Right renal pelvis (tissue), 4 donors: ENCODE measurements at places on chromosomes 2 and 18. TPM values are rescaled to one million over a fixed set of nuclear protein-coding genes. Genes with fewer than 3 reads are reported as not detected.

C18orf54 gene
- 10.4 TPM for polyA plus RNA-seq

DCTN1 gene
- polyA plus RNA-seq: 146 TPM

- no peak for DNase-seq
Observed at GRCh38 chr2:215787025-215787424, 226.3 kb downstream of the MREG start.

OSR1 gene
- polyA plus RNA-seq: 6.3 TPM

MAP3K19 gene
- 0.53 TPM for polyA plus RNA-seq

ELOA2 gene
- not detected for polyA plus RNA-seq

GRCh38 chr18:44130376-44130942 lies 550.2 kb upstream of the SETBP1 start:
- DNase-seq: peak; percentile 28

GRCh38 chr2:28434600-28434989 lies 41.9 kb downstream of the FOSL2 start:
- DNase-seq: no peak

DNA sequence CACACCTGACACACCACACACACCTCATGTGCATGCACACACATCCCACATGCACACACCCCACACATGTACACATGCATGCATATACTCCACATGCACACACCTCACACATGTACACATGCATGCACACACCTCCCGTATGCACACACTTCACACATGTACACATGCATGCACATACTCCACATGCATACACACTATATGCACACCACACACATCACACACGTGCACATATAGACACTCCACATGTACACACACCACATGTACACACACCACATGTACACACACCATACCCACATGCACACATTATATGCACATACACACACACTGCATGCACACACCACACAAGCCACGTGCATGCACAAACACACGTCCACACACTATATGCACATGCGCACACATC lies 100.5 kb downstream of the SEPTIN10 start:
- no peak for DNase-seq

CDK15 gene
- 0.99 TPM for polyA plus RNA-seq

DNA sequence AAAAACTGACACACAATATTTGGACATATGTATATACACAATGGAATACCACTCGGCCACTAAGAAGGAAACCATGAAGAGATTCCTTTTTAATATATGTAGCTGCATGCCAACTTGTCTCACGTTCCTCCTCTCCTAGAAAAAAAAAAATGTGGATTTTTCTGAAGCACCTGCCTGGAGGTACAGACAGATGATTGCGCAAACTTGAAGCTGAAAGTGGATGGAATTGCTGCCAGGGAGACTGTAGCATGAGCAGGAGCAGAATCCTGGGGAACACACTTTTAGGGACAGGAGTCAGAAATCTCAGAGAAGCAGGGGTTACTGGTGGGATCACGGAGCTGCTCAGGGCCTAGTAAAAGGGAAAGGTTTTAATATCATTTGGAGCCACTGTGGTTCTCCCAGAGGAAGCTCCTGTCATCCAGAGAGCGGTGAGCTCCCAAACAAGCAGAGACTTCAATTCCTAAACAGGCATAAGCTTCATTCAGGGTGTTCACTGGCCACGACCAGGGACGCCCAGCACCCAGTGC lies 640 bp upstream of the SPR start:
- DNase-seq: no peak

GRCh38 chr2:69660637-69661036 lies 17.1 kb upstream of the AAK1 start:
- no peak for DNase-seq

GATA6 gene
- polyA plus RNA-seq: 11.3 TPM

- DNase-seq: no peak
Observed at GRCh38 chr2:66538291-66538690, 103.4 kb downstream of the MEIS1 start.

DYNC1I2 gene
- 193 TPM for polyA plus RNA-seq

GRCh38 chr2:160419776-160420505 lies 73.7 kb downstream of the RBMS1 start:
- DNase-seq: no peak

SIX3 gene
- polyA plus RNA-seq: not detected

DNA sequence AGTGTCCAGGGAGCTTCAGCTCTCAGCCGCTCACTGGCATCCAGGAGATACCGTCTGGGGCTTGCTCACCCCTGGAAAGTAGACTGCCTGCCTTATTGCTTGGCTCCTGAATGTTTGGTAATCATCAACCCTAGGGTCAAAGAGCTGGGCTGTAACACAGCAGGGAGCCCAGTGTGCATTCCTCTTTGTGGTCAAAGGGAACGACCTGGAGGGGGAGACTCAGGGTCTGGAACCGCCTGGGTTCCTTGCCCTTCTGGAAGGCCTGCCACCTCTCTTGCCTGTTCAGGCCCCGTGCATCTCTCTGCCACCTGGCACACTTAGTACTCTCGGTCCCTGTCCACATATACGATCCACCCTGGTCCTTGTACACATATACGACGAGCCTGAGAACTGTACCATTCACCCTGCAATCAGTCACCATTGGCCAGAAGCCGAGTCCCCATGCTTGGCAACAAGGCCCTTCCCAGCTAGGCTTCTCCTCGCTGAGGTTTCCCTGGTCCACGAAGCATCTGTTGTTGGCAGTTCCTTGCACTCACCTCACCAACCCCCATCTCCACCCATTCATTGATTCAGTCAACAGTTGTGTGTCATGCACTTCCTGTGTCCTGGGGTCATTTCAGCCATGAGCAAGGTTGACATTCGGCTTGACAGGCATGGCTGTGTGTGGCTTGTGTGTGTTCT lies at the start of gene NAT8:
NAT8 (minus strand) TSS at position 85 of the 681 bp plus-strand sequence. CDS start 794 bp downstream, outside the sequence.
- no peak for DNase-seq

CLIP4 gene
- 16.2 TPM for polyA plus RNA-seq

NBEAL1 gene
- 10.5 TPM for polyA plus RNA-seq

DNA sequence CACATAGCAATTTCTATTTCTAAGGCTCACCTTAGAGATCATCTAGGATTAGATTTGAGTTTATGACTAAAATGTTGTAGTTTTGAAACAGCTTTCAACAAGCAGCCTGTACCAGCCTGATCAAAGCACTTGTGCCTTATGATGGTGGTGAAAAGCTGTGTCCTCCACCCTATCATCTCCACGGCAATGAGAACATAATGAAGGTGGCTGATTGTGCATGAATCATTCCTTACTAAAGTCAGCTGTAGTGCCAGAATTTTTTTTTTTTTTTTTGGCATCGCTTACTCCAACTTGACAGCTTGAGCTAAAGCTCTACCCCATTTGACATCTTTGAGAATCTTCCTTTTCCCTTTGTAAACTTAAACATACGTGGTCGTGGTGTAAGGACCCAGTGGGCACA lies 86.0 kb downstream of the DCC start:
- no peak for DNase-seq

DYNAP gene
- not detected for polyA plus RNA-seq

TPO gene
- polyA plus RNA-seq: not detected

MEP1B gene
- polyA plus RNA-seq: 0.05 TPM

GCG gene
- not detected for polyA plus RNA-seq

DNA sequence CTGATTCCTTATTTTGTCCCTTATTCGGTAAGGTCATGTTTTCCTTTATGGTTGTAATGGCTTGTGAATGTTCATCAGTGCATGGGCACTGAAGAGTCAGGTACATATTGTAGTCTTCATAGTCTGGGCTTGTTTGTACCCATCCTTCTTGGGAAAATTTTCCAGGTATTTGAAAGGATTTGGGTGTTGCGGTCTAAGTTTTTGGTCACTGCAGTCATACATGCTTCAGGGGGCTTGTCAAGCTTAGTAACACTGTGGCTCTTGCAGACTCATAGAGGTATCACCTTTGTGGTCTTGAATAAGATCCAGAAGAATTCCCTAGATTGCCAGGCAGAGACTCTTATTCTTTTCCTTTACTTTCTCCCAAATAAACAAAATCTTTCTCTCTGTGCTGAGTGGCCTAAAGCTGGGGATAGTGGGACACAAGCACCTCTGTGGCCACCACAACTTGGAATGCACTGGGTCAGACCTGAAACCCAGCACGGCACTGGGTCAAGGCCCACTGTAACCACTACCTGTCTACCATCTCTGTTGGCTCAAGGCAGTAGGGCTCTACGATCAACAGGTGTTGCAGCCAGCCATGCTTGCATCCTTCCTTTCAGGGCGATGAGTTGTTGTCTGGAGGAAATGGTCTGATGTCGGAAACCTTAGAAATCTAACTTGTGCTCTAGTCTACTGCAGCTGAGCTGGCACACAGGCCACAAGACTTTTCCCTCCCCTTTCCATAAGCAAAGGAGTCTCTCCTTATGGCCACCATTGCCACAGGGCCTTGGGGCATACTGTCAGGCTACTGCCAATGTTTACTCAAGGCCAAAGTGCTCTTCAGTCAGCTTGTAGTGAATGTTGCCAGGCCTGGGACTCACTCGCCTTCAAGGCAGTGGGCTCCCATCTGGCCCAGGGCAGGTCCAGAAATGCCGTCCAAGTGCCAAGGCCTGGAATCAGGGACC lies 21.5 kb downstream of the IL1RN start:
- no peak for DNase-seq

GRCh38 chr18:68784071-68784470 lies 13.8 kb upstream of the CCDC102B start:
- DNase-seq: no peak

TSPYL6 gene
- 0.04 TPM for polyA plus RNA-seq
